ENCODE measurements at places on chromosomes 13 and 19.

- DNase-seq = no peak
These were observed 41.8 kb downstream of the EFNB2 start for GRCh38 chr13:106493533-106494220.

- DNase-seq = no peak
These were observed 27.0 kb downstream of the FPR3 start for GRCh38 chr19:51821921-51822320.

GRCh38 chr19:42366673-42367072 is 23.4 kb downstream of the CNFN start:
- no peak for DNase-seq

DNA sequence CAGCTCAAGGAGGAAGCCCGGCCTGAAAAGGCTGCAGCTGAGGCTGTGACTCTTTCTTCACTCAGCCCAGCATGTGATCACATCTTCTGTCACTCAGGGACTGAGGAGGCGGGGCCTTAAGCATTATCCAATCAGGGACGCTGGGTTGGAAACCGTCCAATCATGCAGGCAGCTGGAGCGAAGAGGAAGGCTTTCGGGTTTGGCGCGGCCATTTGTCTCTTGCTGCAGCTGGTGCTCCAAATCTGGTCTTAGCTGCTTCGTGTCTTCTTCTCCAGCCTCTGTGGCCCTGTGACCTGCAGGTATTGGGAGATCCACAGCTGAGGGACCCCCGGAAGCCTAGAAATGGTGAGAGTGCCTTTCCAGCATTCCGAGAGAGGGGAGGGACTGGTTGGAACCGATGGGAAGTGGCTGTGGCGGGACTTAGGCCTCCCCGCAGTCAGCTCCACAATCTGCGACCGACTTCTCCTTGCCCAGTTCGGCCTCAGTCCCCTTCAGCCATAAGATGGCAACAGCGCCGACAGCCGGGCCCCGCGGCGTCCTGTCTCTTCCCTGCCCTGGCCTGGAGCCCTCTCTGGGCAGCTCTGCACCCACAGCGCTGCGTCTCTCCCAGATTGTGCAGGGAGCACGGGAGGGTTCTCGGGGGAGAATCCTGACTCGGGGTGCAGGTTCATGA is at the start of gene ZNF90:
ZNF90 (plus strand) TSS at position 210 of the 673 bp plus-strand sequence; CDS start at position 343, 133 bp downstream.
- DNase-seq = peak; percentile 72

DNA sequence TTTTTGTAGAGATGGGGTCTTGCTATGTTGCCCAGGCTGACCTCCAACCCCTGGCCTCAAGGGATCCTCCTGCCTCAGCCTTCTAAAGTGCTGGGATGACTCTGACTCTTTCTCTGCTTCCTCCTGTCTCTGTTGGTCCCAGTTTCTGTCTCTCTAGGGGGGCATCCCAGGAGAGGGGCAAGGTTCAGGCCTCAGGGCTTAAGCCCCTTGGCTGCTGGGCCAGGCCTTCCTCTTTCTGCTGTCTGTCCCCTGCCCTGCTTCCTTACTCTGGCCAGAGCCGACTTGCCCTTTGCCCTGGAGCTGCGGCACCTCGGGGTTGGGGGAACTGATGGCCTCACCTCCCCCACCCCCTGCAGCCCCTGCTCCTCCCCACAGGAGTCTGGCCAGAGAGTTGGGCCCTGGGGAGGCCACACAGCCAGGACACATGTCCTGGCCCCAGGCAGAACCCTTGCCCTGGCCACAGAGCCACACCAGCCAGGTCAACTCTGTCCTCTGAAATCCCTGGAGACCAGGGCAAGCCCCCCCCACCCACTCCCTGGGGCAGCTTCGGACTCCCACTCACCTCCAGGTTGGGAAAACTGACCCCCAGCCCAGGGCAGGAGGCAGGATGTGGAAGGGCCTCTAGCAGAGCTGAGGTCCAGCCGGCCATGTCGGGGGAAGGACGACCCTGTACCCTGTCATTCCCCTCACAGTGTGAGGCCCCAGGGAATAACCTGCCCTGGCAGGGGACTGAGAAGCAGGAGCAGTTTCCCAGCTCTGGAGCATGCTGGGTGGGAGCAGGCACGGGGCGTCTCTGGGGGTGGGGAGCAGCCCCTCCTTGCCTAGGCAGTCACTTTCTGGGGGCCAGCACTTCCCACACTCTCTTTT is 23.7 kb downstream of the CEBPA start:
- DNase-seq = no peak

DNA sequence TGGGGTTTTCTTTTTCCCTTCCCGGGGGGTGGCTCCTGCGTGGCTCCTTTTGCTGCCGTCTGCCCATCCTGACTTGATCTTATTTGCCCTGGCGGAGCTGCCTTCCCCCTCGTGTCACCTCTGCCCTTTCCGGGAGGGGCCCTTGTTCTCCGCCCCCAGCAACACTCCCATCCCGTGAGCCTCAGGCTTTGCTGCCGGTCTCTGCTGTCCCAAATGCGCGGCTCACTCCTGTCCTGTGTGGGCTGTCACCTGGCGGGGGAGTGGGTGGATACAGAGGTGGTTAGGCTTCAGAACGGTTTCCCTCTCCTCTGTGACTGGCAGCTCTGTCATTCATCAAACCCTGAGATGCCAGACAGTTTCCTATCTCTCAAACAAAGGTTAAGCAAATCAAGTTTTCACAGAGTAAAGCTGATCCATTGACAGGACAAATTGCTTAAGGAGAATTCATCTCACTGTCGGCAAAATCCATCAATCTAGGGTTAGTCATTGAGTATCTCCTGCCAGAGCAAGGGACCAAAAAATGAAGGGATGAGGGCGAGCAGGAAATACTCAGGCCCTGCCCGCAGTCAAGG is 84.0 kb downstream of the ANKRD10 start:
- DNase-seq = no peak

GRCh38 chr13:113561417-113562084 is 23.0 kb upstream of the TFDP1 start:
- no peak for DNase-seq

DNA sequence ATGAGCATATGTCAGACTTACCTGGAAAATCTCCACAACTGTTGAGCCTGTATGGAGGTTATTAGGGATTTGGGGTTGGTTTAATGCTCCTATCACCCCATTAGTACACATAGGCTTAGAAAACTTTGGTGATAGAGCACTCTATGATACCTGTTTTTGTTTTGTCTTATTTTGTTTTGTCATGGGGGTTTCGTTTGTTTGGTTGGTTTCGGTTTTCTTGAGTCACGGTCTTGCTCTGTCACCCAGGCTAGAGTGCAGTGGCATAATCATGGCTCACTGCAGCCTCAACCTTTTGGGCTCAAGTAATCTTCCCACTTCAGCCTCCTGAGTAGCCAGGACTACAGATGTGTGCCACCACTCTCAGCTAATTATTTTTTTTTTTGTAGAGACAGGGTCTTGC is 70.0 kb downstream of the MZT1 start:
- DNase-seq = no peak

GRCh38 chr19:39264306-39265290 is 3.6 kb upstream of the IFNL2 start:
- no peak for DNase-seq

DNA sequence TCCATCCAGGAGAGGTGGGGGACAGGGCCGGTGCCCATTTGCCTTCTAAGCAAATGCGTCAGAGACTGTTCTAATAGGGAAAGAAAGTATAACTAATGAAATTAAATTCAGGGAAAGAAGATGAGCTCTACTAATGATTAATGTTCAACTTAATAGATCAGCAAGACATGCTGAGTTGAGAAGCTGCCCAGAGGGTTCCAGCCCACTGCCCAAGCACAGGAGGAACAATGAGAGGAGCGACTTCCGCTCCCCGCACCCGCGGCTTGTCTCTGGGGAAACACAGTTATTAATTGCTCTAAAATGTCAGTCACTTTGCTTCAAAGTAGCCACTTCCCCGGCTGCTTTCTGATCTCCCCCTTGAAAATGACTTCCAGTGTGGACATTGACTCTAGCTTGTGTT is 331.3 kb downstream of the UQCRFS1 start:
- no peak for DNase-seq

- no peak for DNase-seq
These were observed 30.3 kb downstream of the SHISA2 start for GRCh38 chr13:26021516-26021915.

GRCh38 chr19:907183-907853 is 5.7 kb downstream of the R3HDM4 start:
- no peak for DNase-seq

DNA sequence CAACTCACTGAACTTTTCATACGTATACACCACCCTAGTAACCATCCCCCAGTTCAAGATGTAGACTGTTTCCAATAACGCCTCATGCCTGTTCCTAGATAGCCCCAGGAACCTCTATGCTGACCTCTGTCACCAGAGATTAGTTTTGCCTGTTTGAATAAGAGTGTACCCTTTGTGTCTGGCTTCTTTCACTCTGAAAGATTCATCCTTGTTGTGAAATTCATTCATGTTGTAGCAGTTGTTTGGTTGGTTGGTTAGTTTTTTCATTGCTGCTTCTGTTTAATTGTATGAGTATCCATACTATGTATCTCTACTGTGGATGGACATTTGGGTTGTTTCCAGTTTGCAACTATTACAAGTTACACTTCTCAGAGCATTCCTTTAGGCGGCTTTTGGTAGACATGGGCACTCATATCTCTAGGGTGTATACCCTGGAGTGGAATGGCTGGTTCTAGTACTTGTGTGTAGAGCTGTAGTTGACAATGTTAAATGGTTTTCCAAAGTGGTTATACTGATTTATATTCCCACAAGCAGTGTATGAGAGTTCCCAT is 1.6 kb downstream of the RNASEH2B start:
- DNase-seq = no peak

- DNase-seq = no peak
These were observed 84.4 kb downstream of the WDFY2 start for GRCh38 chr13:51668580-51669195.

GRCh38 chr19:29380581-29380980 is 145.2 kb upstream of the VSTM2B start:
- DNase-seq = no peak

DNA sequence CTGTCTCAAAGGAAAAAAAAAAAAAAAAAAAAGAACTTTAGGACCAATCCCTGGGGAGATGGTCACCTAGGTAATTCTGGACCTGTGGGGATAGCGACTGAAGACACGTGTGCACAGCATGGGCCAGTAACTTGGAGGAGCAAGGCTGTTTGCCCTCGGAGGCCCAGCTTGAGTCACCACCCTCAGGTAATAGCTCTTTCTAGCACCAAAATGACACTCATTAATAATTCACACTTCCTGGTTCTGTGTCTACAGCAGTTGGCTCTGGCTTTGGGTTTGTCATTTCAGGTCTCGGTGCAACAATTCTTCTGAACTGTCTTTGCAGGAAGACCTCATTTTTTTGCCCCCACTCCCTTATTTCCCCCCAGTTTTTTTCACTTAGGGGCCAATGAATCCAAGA is 3.9 kb upstream of the ATP11A start:
- DNase-seq = no peak

GRCh38 chr19:18279516-18280246 is 1.7 kb downstream of the JUND start:
- DNase-seq = peak; percentile 93

- DNase-seq = no peak
These were observed 77.4 kb upstream of the SPATA13 start for GRCh38 chr13:24083141-24083540.

GRCh38 chr13:34522808-34523207 is 419.3 kb upstream of the NBEA start:
- no peak for DNase-seq

GRCh38 chr13:80359778-80360452 is 19.0 kb upstream of the SPRY2 start:
- DNase-seq = no peak

DNA sequence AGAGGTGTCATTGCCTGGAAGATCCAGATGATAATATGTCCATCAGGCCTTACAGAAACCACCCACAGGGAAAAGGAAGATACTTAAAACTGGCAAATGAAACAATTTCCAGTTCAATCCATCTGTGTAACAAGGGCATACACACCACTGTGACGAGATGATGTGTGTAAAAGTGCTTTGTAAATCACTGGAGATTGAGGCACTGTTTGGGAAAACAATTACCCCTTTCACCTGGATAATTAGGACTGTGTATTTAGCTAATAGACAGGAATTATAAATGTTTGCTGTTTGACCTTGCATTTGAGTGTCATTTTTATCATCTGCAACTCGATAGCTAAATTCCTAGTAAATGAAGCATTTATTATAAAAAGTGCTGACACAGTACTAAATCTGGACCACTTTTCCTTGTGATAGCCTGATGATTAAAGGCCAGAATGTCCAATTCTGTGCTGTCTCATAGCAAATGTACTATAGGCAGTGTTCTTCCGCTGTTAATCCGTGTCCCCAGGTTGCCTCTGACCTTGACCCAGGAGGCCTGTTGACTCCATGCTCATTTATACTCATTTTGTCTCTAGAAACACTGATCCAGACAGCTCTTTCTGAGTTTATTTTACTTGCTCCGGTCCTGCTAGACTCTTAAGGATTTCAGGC is 105.8 kb downstream of the LACC1 start:
- DNase-seq = no peak

DNA sequence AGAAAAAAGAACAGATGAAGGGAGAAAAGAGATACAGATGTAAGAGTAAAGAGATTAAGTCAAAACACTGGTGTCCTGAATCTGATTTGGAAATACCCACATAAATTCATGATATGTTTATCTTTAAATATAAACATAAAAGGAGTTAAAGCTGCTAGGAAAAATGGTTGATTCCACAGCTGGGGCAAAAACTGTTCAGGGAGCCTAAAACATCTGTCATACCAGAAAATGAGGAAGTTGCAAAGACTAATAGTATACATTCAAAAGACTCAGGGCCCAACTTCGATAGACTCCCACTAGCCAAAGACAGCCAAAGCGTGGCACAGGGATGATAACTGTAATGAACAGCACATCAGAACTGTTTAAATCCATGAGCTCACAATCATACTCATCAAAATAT is 62.0 kb downstream of the ABCC4 start:
- DNase-seq = no peak

GRCh38 chr13:32883474-32883873 is 132.7 kb upstream of the KL start:
- DNase-seq = no peak

- DNase-seq = no peak
These were observed 46.9 kb downstream of the OLFM4 start for GRCh38 chr13:53075356-53076041.

DNA sequence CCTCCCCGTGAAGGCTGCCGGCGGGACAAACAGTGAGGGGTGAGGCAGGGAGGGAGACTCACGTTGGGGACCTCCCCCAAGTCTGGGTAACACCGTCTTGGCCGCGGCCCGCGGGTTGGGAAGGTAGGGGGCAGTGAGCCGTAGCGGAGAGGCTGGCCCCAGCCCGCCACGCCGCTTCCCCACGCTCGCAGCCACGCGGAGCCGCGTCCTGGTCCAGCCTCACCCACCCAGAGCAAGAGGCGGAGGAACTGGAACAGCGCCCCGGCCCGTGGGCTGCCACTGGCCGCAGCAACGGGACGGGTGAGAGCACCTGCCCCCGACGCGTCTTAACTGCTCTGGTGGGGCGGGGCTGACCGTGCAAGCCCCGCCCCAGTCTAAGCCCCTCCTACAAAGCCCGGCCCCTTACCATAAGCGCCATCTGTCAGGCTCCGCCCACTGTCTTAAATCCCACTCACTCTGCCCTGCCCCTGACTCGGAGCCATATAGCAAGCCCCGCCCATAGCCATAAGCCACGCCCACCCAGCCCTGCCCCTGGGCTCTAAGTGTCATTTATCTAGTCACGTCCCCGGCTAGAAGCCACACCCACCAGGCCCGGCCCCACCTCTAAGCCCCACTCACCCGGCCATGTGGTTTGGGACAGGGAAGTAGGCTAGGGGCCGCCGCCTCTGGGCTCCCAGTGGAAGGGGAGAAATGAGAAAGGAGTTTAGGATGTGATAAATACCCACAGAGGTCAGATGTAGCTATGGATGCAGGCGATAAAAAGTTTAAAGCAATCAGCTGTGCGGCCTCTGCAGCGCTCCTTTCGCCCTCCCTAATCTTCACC is 2.1 kb upstream of the CCL25 start:
- DNase-seq = peak; percentile 61
